ENCODE measurements at places on chromosomes 5 and 9.

- no peak overlapping the region for H3K4me3 ChIP-seq
- H3K36me3 ChIP-seq, result peaks cover 48% of the 10 kb centered on the region
- DNase-seq, result no peak
- no peaks in the 10 kb centered on the region for H3K27me3 ChIP-seq
Observed at GRCh38 chr5:1488882-1489680, 34.7 kb downstream of the LPCAT1 start.

DNA sequence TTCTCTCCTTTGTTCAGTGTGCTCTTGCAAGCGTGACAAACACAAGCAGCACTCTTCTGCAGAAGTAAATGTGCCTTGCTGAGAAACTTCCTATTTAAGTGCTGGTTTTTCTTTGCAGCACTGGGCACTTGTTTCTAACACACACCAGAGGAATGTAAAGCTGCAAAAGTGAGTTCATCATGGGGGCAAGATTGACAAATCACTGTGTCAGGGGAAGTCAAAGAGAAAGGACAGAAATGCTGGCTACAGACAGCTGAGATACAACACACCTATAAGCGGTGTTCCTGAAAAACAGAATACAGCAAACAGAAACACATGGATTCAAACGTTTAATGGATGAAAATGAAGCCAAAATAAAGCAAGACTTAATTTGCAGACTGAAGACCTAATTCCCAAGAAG is 19.6 kb downstream of the ROR2 start:
- H3K36me3 ChIP-seq, result peaks cover 9% of the 10 kb centered on the region
- H3K4me3 ChIP-seq, result no peak overlapping the region
- DNase-seq, result no peak
- H3K4me1 ChIP-seq, result peaks cover 19% of the 10 kb centered on the region

DNA sequence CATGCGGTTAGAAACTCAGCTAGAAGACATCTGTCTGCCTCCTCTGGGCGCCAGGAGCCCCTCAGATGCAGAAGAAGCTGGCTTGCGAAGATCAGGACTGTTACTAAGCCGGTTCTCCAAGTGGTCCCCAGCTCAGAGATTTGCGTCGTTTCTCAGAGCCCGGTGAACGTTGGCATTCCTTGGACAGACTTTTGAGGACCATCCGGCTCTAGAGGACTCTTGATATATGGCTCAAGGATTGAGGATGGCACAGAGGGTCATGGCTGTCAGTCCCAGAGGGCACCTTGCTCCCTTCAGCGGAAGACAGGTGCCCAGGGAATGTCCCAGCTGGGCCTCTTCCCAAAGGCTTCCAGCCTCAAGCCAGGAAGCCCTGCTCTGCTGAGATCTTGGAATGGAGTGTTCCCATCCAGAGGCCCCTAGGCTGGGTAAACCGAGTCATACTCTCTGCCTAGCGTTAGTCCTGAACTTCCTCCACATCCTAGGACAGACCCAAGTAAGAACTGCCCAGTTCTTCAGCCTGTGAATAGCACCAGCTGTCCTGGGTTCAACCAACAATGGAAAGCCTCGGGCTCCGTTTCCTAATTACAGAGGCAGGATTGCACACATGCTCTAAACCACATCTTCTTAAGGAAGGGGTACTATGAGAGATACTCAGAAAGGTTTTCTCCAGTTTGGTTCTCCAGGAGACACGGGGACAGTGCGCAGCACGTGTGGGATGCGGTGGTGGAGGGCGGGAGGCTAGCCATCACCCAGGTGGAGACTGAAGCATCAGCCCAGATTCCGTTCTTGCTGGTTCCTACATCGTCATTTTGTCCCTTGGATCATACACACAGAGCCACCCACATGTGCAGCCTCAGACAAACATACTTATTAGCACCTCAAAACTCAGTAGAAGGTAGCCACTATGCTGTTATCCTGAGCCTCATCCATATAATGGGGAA is 51.4 kb downstream of the ZNF354C start:
- H3K27ac ChIP-seq, result no peak overlapping the region
- peaks cover 10% of the 10 kb centered on the region for H3K36me3 ChIP-seq
- H3K4me3 ChIP-seq, result no peak overlapping the region
- no peaks in the 10 kb centered on the region for H3K4me1 ChIP-seq

- H3K27me3 ChIP-seq, result no peaks in the 10 kb centered on the region
- H3K4me1 ChIP-seq, result no peaks in the 10 kb centered on the region
- no peak overlapping the region for H3K27ac ChIP-seq
- no peaks in the 10 kb centered on the region for H3K36me3 ChIP-seq
- no peak overlapping the region for H3K4me3 ChIP-seq
Observed at GRCh38 chr9:84759804-84760203, 90.3 kb downstream of the NTRK2 start.

DNA sequence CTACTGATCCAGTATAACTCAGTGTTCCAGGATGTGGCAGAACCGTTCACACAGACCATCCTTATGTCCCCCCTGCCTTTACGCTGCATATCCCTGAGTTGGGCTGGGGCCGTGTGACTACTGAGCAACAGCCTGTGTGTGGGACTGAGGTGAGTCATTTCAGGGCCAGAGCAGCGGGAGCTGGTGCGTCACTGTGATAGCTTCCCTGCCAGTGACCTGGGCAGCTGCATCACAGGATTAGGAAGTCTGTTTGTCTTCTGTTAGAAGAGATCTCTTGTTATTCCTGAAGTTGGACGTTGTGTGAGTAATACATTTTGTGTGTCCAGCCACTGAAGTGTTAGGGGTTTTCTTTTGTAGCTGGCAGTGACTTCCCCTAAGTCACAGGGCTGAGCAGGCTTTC is 35.6 kb downstream of the TPPP start:
- no peaks in the 10 kb centered on the region for H3K4me1 ChIP-seq
- no peak overlapping the region for H3K4me3 ChIP-seq

Data from lung (tissue), 17 donors.